Activated CD4-positive, alpha-beta T cell treated with anti-CD3 and anti-CD28 coated beads, Interleukin-2, amount 10 ng/mL, durations not matched to agents 7 days and 5 days (primary cell): ENCODE measurements at places on chromosomes 6 and 20. TPM values are rescaled to one million over a fixed set of nuclear protein-coding genes. Genes with fewer than 3 reads are reported as not detected.

The SLC26A8 gene
- not detected for total RNA-seq

DNA sequence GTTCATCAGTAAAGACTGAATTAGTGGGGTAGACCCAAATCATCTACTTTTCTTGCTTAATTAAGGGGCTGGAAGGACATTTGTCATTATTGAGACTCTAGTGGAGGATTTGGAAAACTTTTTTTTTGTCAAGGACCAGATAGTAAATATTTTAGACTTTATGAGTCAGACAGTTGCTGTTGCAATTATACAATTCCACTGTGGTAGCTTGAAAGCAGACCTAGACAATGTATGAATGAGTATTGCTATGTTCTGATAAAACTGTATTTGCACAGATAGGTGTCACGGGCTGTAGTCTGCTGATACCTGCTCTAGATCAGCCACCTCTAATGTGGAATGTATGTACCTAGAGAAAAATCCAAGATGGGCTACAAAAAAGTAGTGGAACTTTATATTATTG is 175.0 kb downstream of the CARMIL1 start:
- peaks cover 2% of the 10 kb centered on the region for H3K4me1 ChIP-seq
- H3K36me3 ChIP-seq, result no peaks in the 10 kb centered on the region
- H3K27me3 ChIP-seq, result no peaks in the 10 kb centered on the region
- no peak for DNase-seq
- H3K4me3 ChIP-seq, result no peak overlapping the region
- H3K27ac ChIP-seq, result no peak overlapping the region

The GRIK2 gene
- not detected for total RNA-seq

DNA sequence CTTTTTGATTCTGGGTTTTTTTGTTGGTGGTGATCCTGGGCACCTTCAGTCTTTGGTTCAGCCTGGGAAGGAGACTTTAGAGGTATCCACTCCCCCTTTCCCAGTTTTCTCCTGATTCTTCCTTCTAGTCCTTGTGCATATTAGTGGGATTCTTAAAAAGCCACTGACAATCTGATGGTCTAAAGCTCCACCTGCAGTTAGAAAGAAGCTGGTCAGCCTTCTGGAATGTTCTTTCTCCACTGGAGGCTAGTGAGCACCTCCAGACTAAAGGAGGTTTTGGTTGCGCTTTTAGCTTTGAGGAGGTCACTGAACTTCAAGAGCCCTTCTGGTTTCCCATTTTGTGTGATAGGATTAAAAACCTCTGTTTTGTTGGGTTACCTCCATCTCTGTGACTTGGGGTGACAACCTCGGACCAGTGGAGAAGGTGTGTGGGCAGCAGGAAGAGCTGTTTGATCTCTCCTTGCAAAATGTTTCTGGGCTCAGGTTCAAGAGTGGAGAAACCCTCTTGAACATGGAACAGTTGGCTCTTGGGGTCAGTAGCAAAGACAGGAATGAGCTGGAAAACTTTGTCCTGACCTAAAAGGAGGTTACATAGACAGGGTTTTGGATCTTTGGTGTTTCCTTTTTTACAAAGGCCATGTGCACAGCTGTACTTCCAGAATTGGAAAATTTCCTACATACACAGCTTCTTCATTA is 29.0 kb downstream of the JARID2 start:
- H3K27me3 ChIP-seq, result no peaks in the 10 kb centered on the region
- H3K4me1 ChIP-seq, result peaks cover 61% of the 10 kb centered on the region
- peaks cover 24% of the 10 kb centered on the region for H3K36me3 ChIP-seq

GRCh38 chr20:13913131-13913530 is 77.3 kb downstream of the SEL1L2 start:
- H3K27me3 ChIP-seq, result no peaks in the 10 kb centered on the region
- H3K4me1 ChIP-seq, result no peaks in the 10 kb centered on the region
- no peaks in the 10 kb centered on the region for H3K36me3 ChIP-seq
- DNase-seq, result no peak
- no peak overlapping the region for H3K27ac ChIP-seq
- no peak overlapping the region for H3K4me3 ChIP-seq

The TRIM15 gene
- total RNA-seq, result not detected

GRCh38 chr20:63058696-63059335 is 52.1 kb upstream of the BHLHE23 start:
- H3K27me3 ChIP-seq, result no peaks in the 10 kb centered on the region
- DNase-seq, result no peak
- H3K27ac ChIP-seq, result no peak overlapping the region
- H3K4me3 ChIP-seq, result no peak overlapping the region

DNA sequence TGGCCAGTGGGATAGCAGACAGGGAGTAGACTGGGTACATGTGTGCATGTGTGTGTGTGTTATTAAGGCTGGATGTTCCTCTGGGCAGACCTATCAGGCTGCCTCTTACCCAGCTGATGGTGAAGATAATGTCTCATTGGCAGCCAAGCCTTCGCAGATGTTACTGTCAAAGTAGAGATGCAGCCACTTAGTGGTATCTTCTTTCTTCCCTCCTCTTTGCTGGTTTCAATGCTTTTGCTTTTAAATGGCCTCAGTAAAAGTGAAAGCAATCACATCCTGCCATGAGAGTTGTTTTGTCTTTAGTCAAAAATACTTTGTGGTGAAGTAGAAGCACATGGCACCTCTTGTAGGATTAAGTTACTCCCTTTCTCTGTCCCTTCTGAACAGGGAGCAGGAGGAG is 57.5 kb downstream of the SNRNP48 start:
- peaks cover 7% of the 10 kb centered on the region for H3K27me3 ChIP-seq
- H3K4me3 ChIP-seq, result no peak overlapping the region
- H3K4me1 ChIP-seq, result peaks cover 18% of the 10 kb centered on the region

DNA sequence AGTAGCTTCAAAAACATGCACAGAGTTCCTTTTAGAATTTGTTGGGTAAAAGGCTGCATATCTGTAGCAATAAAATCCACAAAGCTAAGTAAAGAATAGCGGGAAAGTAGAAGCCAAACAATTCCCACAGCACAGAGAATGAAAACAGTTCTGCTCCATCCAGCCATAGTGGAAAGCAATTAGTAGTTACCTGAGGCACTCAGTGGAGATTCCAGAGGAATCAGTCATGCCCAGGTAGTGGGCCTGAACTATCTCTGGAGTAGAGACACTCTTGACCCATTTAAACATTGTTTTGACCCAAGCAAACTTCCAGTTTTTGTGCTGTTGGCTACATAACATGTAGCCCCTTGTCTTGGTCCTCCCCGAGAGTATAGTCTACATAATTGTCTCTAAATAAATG is 559.5 kb upstream of the PTCHD4 start:
- H3K27me3 ChIP-seq, result no peaks in the 10 kb centered on the region
- no peak for DNase-seq
- no peaks in the 10 kb centered on the region for H3K36me3 ChIP-seq
- H3K4me1 ChIP-seq, result no peaks in the 10 kb centered on the region
- H3K4me3 ChIP-seq, result no peak overlapping the region

GRCh38 chr20:23645575-23645974 is 7.8 kb upstream of the CST3 start:
- H3K36me3 ChIP-seq, result no peaks in the 10 kb centered on the region
- H3K4me1 ChIP-seq, result no peaks in the 10 kb centered on the region
- no peak overlapping the region for H3K4me3 ChIP-seq
- no peak overlapping the region for H3K27ac ChIP-seq
- no peaks in the 10 kb centered on the region for H3K27me3 ChIP-seq

DNA sequence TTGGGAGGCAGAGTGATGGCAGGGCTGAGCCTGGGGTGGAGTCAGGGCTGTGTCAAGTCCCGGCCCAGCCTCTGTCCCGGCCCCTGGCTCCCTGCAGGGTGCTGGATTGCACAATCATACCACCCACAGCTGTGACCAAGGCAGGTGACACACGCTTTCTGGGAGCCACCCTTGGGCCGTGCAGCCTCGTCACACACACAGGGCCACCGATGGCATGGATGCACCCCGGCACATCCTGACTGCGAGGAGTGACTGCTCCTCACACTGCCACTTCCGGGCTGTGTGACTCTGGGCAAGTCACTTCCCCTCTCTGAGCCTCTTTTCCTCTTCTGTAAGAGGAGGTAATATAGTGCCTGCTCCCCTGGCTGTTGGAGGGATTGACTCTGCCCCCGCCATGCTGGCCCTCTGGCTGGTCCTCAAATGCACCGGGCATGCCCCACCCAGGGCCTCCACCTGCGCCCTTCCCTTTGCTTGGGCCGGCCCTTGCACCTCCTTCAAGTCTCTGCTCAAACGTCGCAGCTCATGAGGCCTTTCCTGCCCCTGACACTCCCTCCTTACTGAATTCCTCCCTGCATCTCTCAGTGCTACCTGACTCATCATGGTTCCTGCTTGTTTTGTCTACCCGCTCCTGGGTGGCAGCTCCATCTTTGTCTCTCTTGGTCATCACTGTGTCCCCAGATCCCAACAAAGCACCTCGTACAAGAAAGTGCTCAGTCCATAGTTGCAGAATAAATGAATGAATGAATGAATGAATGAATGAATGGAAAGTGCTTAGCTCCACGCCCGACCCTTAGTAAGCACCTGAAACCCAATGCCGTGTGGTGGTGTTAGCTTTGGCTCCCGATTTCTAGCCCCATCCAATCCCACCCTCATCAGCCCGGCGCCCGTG is 93.5 kb downstream of the CEBPB start:
- H3K4me3 ChIP-seq, result no peak overlapping the region
- H3K27ac ChIP-seq, result no peak overlapping the region
- no peak for DNase-seq
- H3K4me1 ChIP-seq, result peaks cover 26% of the 10 kb centered on the region
- H3K36me3 ChIP-seq, result no peaks in the 10 kb centered on the region
- H3K27me3 ChIP-seq, result peaks cover 2% of the 10 kb centered on the region

DNA sequence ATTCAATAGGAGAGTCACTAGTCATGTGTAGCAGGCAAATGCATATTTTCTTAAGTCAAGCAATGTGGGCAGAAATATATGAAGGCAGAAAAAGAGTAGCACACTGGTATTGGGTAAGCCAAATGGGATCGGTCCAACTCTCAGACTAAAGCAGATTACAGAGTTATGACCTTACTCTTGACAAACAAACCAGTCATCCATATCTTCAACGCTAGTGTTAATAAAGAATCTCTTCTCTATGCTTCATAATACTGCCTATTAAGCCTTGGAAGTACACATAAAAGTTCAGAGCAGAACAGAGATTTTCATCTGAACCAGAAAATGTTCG is 320.2 kb upstream of the JARID2 start:
- H3K27ac ChIP-seq, result no peak overlapping the region
- H3K36me3 ChIP-seq, result no peaks in the 10 kb centered on the region
- no peak for DNase-seq
- peaks cover 4% of the 10 kb centered on the region for H3K4me1 ChIP-seq
- peaks cover 3% of the 10 kb centered on the region for H3K27me3 ChIP-seq

DNA sequence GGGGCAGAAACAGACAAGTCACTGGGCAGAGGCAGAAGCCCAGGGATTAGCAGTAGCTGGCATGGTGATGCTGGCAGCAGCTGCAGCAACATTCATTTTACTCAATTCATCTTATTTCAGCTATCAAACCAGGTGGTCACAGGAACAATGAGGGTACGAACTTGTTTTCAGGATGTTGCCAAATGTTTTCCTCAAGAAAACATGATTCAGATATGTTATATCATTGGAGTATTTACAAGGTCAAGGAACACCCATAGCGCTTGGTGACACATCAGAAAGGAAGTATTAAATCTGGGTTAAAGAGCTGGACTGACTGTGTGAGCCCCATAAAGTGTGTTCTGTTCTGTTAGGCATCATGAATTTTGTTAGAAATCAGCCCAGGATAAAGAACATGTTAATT is 456.9 kb upstream of the ID4 start:
- no peaks in the 10 kb centered on the region for H3K36me3 ChIP-seq
- DNase-seq, result no peak
- no peak overlapping the region for H3K4me3 ChIP-seq
- no peaks in the 10 kb centered on the region for H3K4me1 ChIP-seq

GRCh38 chr6:156269751-156270369 is 507.3 kb upstream of the ARID1B start:
- peak; percentile 9 for DNase-seq
- H3K36me3 ChIP-seq, result peaks cover 2% of the 10 kb centered on the region
- H3K27me3 ChIP-seq, result no peaks in the 10 kb centered on the region
- peak overlapping the region; percentile 21 for H3K4me3 ChIP-seq
- peak overlapping the region; percentile 71 for H3K27ac ChIP-seq

The MUCL3 gene
- not detected for total RNA-seq

The PNLDC1 gene
- 0.17 TPM for total RNA-seq

The SPTLC3 gene
- 1.1 TPM for total RNA-seq

The ISM1 gene
- total RNA-seq, result 1.4 TPM

- no peaks in the 10 kb centered on the region for H3K4me1 ChIP-seq
- no peak overlapping the region for H3K4me3 ChIP-seq
- no peaks in the 10 kb centered on the region for H3K27me3 ChIP-seq
- no peak overlapping the region for H3K27ac ChIP-seq
Measured at GRCh38 chr20:33054381-33054780, 678 bp downstream of the BPIFB3 start.

- DNase-seq, result no peak
- no peaks in the 10 kb centered on the region for H3K36me3 ChIP-seq
- H3K4me1 ChIP-seq, result no peaks in the 10 kb centered on the region
- peaks cover 2% of the 10 kb centered on the region for H3K27me3 ChIP-seq
Measured at GRCh38 chr6:85360794-85361642, 88.9 kb upstream of the NT5E start.

GRCh38 chr6:11202513-11203305 is 29.8 kb downstream of the NEDD9 start:
- H3K4me1 ChIP-seq, result peaks cover 77% of the 10 kb centered on the region
- peak; percentile 58 for DNase-seq
- H3K36me3 ChIP-seq, result peaks cover 77% of the 10 kb centered on the region
- H3K27ac ChIP-seq, result peak overlapping the region; percentile 93

DNA sequence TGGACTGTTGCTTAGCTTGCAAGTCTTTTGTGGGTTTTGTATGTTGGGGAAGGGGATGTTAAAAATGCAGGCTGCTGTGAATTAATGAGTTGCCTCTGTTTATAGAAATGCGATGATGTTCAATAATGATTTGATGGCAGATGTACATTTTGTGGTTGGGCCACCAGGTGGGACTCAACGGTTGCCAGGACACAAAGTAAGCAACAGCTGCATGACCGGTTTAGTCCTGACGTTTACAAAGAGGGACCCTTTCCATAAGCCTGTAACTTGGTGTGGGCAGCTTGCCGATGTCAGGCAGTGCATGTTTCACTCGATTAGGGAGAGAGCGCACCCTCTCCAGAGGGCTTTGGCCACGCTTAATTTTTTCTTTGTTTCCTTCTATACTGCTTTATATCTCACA is 1.3 kb downstream of the BTBD3 start:
- H3K36me3 ChIP-seq, result peaks cover 3% of the 10 kb centered on the region
- no peak overlapping the region for H3K27ac ChIP-seq
- H3K4me3 ChIP-seq, result no peak overlapping the region
- no peaks in the 10 kb centered on the region for H3K27me3 ChIP-seq
- DNase-seq, result no peak
- peaks cover 5% of the 10 kb centered on the region for H3K4me1 ChIP-seq
